Mesothelial cell of epicardium (in vitro differentiated cells): ENCODE measurements at places on chromosomes 3 and 15.

GRCh38 chr3:136038668-136039067 is 73.1 kb downstream of the PPP2R3A start:
- DNase-seq: no peak

DNA sequence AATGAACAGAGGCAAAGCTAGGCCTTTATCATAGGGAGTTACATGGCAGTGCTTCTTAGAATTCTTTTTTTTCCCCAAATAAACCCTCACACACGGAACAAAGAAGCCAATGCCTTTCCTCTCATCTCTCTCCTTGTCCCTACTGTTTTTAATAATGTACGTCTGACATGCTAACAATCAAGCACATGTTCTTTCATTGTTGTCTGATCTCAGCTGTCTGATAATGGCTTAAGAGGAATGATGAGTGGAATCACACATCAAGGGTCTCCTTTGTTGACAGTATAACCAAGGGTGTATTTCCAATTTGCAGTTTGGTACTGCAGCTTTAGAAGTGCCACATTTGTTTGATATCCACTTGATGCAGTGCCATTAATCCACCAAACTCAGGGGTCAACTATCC is 34.8 kb upstream of the EPHA3 start:
- no peak for DNase-seq

DNA sequence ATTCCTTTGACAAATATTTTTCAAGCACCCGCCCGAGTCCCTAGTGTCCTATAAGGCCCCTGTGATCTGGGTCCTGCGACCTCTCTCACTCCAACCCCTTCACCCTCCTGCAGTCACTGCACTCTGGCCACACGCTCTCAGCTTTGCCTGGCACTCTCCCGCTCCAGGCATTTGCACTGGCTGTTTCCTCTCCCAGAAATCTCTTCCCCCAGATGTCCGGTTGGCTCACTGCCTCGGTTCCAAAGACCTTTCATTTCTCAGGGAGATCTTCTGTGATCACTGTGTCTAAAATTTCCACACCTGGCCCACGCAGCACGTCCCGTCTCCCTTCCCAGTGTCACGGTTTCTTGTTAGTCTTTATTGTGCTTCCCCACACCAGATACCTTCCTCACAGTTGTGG is 97.4 kb downstream of the WNT7A start:
- no peak for DNase-seq

DNA sequence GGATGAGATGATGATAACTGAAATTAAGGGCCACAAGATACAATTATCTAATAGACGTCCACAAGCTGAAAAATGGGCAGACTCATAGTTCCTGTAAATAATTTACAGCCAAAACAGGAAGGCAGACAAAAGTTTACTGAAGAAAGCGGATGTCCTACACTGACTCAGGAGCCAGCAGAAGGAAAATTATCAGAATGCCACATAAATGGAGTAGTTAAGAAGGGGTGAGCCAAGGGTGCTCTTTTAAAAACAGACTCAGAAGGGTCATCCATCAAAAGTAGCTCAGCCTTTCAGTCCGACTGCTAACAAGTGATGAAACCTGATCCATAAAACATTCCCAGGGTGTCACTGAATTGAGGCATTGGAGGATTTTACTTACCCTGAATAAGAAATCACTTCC is 39.8 kb downstream of the TUSC7 start:
- DNase-seq: no peak

DNA sequence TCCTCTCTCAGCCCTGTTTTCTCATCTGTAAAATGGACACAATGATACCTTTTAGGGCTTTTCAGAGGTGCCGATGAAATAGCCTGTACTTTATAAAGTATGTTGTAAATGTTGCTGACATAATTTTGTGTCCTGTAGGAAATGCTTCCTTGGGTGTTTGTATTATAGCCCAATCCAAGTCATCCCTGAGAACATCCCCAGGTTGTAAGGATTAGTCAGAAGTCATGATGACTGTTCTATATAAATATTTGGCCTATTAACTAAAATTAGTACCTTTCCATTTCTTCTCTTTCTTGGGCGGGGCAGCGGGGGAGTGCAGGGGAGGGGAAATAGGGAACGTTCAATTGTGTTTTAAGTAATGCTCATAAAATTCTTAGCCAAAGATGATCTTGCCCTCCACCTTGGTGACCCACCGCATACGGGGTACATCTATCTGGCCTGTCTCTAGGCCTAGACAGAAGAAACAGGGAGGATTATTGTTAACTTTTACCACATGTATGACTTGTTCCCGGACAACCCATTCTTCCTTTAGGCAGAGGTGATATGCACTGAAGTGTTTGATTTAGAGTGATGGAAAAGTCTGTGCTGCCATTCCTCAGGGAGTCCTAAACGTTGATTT is 120.7 kb downstream of the VGLL4 start:
- no peak for DNase-seq

- DNase-seq: no peak
These were observed 332.4 kb downstream of the MAGI1 start for GRCh38 chr3:65706301-65706700.

GRCh38 chr3:100032243-100032642 is 82.1 kb downstream of the FILIP1L start:
- no peak for DNase-seq

DNA sequence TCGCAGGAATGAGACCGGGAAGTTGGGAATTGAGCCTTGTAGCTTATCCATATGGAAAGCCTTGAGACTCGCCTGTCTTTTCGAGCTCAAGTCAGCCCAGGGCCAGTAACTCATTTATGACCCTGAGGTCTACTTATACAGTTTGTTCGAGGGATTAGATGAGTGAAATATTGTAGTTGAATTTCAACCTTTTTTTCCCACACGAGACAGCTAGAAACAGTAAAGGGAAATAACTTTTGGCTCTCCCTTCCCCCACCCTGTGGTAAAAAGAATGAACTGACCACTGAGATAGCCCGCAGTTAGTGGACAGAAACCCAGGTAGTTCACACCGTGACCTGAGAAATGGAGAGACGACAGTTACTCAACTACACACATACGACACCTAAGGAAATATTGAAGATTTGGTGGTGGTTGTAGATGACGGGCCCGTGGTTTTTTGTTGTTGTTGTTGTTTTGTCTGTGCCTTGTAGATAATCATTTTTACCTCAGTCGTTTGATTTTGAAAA is 841 bp downstream of the EIF3J start:
- no peak for DNase-seq

GRCh38 chr3:73552700-73553099 is 72.0 kb downstream of the PDZRN3 start:
- no peak for DNase-seq

DNA sequence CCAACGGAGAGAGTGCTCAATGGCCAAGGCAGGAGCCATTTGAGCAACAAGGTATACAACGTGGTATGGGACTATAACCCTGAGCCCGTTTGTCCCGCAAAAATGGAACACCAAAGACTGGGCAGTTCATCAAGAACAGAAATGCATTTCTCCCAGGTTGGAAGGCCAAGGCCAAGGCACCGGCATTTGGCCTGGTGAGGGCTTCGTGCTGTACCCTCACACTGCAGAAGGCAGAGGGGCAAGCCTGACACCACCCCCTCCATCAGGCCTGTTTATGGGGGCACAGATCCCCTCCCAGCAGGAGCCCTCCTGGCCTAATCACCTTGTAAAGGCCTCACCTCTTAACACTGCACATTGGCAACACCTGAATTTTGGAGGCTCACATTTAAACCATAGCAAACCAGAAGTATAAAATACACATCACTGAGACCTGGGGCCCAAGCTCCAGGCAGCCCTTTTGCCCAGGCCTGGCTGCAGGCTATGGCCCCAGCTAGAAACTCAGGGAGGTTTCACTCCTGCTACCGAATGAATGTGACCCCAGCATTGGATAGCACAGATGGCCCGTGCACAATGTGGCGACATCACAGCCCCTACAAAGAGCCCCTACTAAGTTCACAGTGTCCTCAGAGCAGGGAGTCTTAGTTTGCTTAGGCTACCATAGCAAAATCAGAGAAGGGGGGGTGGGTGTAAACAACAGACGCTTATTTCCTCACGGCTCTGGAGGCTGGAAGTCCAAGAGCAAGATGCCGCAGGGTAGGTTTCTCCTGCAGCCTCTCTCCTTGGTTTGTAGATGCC is 47.1 kb downstream of the KLF15 start:
- DNase-seq: no peak

- DNase-seq: no peak
These were observed 72.9 kb downstream of the MEGF11 start for GRCh38 chr15:66180531-66181097.

DNA sequence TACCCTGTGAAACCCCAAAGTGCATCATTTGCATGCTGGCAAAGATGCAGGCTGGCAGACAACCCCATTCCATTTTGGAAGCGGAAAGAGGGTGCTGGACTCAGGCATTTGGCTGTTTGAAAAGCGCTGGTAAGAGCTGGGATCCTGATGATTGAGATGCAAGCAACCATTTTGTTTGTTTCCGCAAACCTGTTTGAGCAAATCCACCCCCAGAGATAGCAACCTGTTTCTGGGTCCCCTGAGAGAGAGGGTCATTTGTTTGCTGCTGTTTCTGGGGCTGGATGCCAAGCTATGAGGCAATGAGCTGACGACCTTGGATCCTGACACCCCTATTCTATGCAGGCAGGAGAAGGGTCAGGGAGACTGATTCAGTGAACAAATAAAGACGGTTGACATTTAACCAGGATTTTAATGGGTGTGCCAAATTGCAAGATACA is 9.8 kb downstream of the SLC6A1 start:
- no peak for DNase-seq

DNA sequence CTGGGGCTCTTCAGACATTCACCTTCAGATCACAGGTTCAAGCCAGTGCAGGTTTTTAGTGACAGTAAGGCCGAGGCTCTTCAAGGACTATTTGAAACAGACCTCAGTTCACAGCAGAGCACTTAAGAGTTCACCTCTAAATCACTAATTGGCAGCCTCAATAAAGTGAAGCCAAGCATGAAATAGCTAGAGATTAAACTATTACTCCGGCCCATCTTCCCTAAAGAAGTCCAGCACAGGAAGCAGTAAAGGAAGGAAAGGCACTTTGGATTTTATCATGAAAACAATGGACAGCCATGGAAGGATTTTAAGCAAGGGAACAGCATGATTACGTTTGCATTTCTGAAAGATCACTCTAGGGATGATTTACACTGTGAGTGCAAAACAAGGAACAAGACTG is 27.6 kb upstream of the ARL6 start:
- no peak for DNase-seq

- DNase-seq: no peak
These were observed 3.8 kb downstream of the ANPEP start for GRCh38 chr15:89810837-89811236.

- no peak for DNase-seq
These were observed 32.8 kb downstream of the MUC20 start for GRCh38 chr3:195753581-195753980.
